T-helper 1 cell (primary cell): ENCODE measurements at places on chromosomes 13 and 19.

GRCh38 chr13:59946944-59947343 is 216.8 kb downstream of the DIAPH3 start:
- no peak for DNase-seq

DNA sequence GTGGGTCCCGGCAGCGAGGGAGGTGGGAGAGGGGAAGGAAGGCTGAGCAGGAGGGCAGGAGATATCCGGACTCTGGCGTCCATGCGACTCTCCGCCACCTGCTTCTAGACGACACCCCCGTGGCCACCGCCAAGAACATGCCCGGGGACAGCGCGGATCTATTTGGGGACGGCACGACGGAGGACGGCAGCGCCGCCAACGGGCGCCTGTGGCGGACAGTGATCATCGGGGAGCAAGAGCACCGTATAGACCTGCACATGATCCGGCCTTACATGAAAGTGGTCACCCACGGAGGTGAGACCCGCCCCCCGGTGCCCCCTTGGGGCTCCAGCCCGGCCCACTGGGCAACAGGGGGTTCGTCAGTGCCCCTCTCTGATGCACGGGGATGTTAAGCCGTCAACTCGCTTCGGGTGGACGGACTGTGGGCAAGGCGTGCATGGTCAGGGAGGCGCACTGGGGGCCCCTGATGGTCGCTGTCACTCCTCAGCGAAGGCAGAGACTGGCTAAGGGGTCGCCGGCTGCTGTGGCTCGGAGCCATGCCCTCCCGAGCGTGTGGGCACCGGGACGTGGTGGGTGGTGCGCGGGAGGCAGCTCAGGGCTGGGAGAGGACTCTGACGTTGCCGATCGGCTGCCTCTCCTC is 25.1 kb upstream of the NMRK2 start:
- no peak for DNase-seq

DNA sequence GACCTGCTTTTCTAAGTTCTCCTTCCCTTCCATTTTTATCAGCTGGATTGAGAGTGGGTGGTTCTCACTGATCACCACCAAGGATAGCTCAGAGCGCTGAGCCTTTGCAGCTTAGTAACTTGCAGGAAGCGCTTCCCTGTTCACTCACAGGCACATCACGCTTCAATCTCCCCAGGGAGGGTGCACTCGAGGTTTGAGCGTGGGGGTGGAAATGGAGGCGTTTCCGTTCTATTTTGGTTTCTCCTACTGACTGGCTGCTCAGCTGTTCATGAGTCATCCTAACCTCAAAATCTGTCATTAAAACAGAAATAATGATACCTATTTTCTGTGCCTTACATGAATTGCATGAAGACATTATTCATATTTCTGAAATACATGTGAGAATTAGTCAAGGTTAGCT is 292.1 kb downstream of the SPRY2 start:
- DNase-seq: peak; percentile 50

GRCh38 chr19:51693260-51693659 is at the start of gene SPACA6:
TSS of gene SPACA6 (plus strand) at chr19:51693330. CDS start at chr19:51693527, 197 bp downstream.
- DNase-seq: no peak

DNA sequence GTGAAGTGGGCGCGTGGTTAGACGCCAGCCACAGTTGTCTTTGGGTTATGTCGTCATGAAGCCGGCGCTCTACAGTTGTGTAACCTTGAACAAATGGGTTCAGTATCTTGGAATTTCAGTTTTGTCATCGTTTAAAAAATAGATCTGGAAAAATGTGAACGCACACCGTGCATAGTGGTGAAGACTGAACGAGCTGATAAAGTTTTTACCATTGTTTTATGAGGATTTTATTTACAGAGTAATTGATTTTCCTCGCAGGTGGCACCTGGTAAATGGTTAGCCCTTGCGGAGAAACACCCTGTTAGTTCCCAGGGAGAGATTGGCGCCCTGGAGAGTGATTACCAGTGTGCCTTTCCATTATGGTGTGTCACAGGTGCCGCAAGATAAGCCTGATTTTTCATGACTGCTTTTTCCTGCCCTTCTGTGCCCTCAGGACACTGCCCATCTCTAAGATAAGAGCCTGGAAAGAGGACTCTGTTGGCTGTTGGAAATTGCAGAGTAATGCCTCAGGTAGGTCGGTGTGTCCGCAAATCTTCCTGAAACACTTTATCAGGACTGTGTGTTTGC is 577 bp downstream of the ZNF181 start:
- no peak for DNase-seq
